ENCODE measurements at places on chromosomes 2 and 18.

DNA sequence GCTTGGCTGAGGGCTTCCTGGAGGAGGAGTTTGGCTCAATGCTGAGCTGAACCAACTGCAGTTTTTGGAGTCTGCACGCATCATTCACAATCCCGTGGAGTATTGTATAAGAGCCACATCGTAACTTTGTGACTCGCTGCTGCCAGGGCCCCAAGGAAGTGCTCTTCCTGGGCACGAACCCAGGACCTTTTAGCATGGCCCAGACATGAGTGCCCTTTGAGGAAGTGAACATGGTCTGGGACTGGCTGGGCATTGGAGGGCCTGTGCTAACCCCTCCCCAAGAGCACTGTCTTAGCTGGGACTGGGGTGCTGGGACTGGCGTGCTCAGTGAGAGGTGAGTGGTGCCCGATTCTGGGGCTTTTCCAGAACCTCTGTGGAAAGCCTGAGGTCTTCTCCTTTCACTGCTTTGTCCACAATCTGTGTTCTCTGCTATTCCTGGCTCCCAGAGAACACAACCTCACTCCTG lies 88.6 kb downstream of the LIPG start:
- DNase-seq, result no peak

DNA sequence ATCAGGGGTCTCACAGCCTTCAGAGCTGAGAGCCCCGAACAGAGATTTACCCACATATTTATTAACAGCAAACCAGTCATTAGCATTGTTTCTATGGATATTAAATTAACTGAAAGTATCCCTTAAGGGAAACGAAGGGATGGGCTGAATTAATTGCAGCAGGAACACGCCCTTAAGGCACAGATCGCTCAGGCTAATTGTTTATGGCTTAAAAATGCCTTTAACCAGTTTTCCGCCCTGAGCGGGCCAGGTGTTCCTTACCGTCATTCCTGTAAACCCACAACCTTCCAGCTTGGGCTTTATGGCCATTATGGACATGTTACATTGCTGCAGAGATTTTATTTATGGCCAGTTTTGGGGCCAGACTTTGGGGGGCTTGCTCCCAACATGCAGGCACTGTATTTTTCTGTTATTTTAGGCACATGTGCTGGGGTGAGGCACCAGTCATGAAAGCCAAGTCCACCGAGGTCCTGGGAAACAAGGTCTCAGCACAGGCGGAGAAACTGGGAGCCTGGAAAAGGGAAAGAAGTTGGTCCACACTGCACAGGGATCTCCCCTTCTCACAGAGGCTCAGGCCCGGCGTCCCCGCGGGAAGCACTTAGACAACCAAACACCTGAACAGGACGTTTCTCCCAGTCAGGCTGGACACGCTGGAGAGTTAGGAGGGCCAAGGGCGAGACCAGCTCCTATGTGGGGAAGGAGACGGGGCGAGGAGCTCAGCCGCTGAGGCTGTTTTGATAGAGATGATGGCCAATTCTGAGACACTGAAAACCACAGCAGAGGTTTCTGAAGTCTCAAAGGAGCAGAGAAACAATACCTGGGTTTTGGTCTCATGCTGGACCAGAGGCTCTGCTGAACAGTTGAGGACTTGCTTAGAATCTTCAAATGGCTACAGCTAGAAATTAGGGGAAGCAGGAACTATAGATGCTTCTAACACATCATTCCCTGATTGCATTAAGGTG lies 86.7 kb downstream of the TMEM18 start:
- no peak for DNase-seq

- peak; percentile 82 for DNase-seq
Measured at GRCh38 chr18:24118750-24119577, 19.9 kb upstream of the CABYR start.

DNA sequence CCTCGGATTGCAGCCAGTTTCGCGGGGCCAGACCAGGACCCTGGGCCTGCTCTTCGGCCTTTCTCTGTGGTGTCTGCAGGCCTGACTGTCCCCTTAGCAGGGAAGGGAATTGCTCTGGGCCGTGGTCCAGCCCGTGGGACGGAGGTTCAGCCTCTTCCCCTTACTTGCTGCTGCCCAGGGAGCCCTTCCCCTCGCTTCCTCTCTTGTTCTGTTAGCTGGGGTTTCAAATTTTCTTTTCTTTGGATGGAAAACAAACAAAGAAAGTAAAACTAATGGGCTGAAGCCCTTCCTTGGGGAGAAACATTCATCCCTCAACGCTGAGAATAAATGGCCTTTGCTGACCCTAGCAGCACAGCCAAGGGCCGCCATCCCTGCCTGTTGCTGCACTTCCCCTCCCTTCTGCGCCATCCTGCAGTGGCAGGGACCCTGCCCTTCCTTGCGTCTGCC lies 52.4 kb downstream of the ASAP2 start:
- no peak for DNase-seq

DNA sequence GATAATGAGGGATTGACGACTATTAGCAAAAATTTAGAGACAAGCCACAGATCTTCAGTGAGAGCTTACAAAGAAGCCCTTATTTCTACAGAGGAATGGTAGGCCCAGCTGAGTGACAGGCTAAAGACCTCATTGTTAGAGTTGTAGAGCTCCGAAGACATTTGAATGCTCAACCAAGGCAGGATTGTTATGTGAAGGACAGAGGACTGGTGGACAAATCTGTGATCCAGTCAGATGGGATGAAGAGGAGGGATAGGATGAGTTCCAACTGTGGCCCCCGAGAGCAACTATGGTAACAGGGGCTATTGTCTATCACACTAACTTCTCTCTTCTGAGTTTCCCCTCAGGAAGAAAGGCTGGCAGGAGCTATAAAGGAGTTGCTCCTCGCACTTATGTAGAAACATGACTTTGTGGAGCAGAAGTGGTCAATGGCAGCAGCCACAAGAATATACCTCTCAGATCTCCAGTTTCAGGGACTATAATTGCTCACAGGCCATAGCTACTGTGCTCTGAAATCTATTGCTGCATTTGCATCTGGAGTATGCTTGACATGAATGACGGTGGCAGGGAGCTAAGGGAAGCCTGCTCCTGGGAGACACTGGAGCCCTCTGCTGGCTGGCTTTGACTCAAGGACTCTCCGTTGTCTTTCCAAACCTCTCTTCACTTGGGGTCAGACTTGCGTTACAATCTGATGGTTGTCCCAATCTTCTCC lies 50.3 kb upstream of the GREB1L start:
- DNase-seq, result peak; percentile 81

DNA sequence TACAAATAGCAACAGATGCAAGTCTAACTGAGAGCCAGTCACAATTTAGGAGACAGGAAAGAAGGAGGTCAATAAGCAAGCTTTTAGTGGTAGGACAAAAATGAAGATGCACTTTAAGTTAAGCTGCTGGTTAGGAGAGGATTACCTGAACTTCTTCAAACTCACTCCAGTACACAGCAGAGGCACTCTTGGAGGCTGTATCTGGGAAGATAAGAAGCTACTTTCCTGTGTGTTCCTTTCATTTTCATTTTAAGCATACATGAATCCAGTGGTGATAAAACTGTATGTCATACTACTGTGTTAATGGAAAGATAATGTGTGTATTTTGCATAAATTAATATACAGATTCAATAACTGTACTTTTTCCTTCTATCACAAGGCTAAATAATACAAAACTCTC lies 49.6 kb downstream of the HYCC2 start:
- DNase-seq, result peak; percentile 10

DNA sequence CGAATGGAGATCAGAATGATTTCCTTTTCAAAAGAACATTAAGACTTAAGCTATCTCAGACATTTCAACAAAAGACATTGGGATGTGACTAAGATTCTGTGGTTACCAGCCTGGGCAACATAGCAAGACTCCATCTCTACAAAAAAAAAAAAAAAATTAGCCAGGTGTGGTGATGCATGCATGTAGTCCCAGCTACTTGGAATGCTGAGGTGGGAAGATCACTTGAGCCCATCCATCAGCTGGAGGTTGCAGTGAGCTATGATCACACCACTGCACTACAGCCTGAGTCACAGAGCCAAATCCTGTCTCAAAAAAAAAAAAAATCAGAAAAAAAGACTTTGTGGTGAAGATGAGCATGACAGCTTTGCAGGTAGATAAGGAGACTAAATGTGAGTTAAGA lies 12.8 kb downstream of the RNF103 start:
- no peak for DNase-seq

GRCh38 chr2:196821195-196821594 lies 12.0 kb upstream of the C2orf66 start:
- DNase-seq, result peak; percentile 39

- DNase-seq, result no peak
Measured at GRCh38 chr2:29478641-29479040, 363.4 kb downstream of the CLIP4 start.

- no peak for DNase-seq
Measured at GRCh38 chr2:120017201-120017600, 4.3 kb downstream of the EPB41L5 start.

- peak; percentile 84 for DNase-seq
Measured at GRCh38 chr2:119240311-119241204, 16.9 kb downstream of the STEAP3 start.

GRCh38 chr2:196131384-196131937 lies 39.9 kb downstream of the STK17B start:
- DNase-seq, result no peak

- no peak for DNase-seq
Measured at GRCh38 chr2:75071766-75072165, 113.3 kb downstream of the POLE4 start.

DNA sequence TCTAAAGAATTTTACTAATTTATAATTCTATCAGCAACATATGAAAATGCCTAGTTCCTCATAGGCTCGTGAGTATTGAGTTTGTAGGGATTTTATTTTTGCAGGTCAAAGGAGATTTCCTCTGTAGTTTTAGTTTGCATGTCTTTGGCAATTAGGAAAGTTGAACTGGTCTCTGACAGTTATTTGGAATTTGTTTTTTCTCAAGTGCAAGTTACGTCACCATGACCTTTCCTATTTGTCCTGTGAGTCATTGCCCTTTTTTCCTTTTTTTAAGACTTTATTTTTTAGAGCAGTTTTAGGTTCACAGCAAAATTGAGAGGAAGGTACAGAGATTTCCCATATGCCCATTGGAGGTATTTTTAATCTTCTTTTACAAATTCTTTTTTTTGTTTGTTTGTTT lies 29.0 kb downstream of the RAMP1 start:
- peak; percentile 83 for DNase-seq

- peak; percentile 18 for DNase-seq
Measured at GRCh38 chr2:211867845-211868451, 670.7 kb downstream of the ERBB4 start.

- no peak for DNase-seq
Measured at GRCh38 chr18:45566025-45566740, 49.1 kb upstream of the SLC14A2 start.

- peak; percentile 70 for DNase-seq
Measured at GRCh38 chr2:113248997-113249770, 29.5 kb downstream of the PAX8 start.

DNA sequence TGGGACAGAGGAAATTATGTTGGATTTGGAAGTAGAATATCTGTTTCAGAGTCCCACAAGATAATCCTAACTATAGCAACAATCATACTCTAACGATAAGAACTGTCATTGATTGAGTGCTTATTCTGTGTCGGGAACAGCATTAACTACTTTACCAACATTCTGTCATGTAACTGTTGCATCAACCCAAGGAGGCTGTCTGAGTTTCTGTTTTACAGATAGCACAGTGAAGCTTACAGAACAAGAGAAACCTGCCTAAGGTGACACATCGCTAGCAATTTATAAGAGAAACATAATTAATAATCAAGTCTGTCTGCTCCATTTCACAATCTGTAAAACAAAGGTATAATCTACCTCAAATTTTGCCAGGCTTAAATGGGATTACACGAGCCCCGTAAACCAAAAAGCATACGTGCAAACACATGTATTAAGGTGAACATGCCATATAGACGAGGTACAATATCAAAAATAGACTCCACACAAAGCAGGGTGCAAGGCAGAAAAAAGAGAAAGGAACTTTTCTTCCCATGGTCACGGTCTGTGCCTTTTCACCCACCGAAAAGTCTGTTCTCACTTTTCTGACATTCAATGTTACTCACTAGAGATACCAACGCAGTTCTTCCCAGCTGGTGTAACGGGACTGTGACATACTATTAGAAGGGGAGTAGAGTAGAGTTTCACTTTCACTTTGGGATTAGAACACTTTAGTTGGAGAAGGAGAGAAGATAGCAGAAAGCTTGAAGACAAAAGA lies 37.2 kb upstream of the SLC8A1 start:
- peak; percentile 55 for DNase-seq

DNA sequence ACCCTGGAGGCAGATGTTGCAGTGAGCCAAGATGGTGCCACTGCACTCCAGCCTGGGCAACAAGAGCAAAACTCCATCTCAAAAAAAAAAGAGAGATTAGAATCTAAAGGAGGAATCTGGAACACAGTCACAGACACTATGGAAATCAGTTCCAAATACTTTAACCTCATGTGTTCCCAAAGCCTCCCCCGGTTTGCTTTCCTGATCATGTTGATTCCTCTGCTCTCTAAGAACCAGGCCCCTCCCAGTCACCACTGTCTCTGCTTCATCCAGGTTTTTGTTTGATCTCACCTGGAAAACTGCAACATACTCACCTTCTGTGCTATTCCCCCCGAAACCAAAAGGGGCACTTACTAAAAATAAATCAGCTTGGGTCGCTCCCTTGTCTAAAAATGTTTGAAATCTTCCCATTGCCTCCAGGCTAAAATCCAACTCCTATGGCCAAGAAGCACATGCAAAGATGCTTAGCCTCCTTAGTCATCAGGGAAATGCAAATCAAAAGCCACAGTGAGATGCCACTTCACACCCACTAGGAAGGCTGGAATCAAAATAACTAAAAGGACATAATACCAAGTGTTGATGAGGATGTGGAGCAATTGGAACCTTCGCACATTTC lies 6.2 kb upstream of the NEU2 start:
- DNase-seq, result no peak

DNA sequence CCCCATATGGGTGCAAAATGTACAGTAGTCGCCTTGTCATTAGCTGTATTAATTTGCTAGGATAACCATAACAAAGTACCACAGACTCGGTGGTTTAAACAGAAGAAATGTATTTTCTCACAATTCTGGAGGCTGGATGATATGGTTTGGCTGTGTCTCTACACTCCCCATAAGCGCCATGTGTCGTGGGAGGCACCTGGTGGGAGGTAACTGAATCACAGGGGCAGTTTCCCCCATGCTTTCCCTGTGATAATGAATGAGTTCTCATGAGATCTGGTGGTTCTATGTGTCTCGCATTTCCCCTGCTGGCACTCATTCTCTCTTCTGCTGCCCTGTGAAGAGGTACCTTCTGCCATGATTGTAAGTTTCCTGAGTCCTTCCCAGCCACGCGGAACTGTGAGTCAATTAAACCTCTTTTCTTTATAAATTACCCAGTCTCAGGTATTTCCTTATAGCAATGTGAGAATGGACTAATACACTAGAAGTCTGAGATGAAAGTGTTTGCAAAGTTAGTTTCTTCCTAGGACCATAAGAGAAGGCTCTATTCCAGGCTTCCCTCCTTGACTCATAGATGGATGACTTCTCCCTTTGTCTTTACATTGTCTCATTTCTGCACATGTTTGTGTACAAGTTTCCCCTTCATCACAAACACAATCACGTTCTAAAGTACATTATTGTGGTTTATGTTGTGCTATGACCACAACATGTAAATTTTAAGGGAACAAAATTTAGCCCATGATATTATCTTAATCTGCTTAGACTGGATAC lies 1442.6 kb downstream of the SUCLG1 start:
- DNase-seq, result no peak

GRCh38 chr18:55559739-55560138 lies 28.3 kb downstream of the TCF4 start:
- DNase-seq, result no peak

All from cardiac muscle cell (in vitro differentiated cells and primary cell).